ENCODE measurements at places on chromosomes 12 and 14.
A peak's percentile ranks its signal among the peaks of the same experiment; 100 is the strongest.

- no peak for DNase-seq
These were observed 6.4 kb downstream of the ITGB7 start for GRCh38 chr12:53200458-53201176.

DNA sequence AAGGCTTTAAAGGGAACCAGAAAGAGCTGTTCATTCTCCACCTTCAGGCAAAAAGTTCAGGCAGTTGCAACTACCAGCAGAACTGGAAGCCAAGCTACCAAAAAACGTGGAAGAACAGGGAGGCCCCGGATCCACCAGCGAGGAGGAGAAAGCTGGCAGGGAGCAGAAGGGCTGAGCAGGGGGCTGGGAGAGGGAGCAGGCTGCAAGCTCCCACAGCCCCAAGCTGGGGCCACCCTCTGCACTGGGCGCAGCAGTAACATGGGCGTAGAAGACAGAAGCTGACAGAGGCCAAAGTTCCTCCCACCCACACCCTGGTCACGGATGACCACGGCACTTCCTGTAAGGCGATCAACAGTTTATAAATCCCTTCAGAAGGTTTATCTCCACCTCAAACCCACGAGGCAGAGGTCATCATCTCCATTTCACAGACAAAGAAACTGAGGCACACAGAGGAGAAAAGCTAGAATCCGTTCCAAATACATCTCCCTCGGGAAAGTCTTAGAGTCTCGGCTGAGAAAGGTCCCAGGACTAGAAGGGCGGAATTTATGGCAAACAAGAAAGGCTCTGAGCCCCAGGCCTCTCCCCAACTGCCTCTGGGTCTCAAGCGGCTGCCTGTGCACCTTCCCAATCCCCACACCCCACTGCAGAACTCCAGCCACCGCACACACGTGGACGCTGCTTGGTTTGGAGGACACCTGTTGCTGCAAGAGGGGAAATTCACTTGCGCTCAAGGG lies 1.8 kb downstream of the CCDC85C start:
- peak; percentile 23 for DNase-seq

DNA sequence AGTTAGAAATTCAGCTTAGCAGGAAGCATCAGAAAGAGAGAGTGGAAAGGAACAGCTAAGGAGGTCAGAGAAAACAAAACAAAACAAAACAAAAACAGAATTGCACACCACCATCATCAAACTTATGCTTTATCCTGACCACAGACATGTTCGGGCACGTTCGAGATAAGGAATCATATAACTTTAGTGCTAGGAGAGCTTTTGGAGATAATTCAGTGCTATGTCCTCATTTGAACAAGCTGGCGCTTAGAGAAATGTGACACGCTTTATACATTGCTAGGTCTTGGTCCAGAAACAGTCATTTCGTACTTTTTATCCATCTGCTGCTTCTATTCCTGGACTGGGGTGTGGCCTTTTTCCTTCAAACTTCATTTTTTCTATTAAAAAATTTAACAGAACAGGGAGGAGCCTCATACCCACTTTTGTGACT lies 213.1 kb downstream of the PTPRO start:
- no peak for DNase-seq

- DNase-seq = no peak
These were observed 35.7 kb downstream of the CDC42BPB start for GRCh38 chr14:103021684-103022001.

DNA sequence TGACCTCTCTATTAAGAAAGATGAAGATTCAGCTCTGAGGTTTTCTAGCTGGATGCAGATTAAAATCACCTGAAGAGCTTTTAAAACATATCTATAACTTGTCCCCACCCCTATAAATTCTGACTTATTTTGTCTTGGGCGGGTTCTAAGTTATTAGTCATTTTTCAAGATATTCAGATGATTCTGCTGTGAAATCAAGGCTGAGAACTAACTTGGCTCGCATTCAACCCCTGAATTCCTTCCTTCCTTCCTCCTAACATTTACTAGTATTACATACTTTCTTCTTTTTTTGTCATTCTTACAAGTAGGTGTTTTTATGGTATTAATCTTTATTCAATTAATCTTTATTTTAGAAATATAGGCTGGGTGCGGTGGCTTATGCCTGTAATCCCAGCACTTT lies 55.4 kb downstream of the SSPN start:
- no peak for DNase-seq

GRCh38 chr14:65555358-65555757 lies 142.8 kb downstream of the FUT8 start:
- no peak for DNase-seq

- peak; percentile 60 for DNase-seq
These were observed 120.1 kb upstream of the MAX start for GRCh38 chr14:65222440-65222858.

DNA sequence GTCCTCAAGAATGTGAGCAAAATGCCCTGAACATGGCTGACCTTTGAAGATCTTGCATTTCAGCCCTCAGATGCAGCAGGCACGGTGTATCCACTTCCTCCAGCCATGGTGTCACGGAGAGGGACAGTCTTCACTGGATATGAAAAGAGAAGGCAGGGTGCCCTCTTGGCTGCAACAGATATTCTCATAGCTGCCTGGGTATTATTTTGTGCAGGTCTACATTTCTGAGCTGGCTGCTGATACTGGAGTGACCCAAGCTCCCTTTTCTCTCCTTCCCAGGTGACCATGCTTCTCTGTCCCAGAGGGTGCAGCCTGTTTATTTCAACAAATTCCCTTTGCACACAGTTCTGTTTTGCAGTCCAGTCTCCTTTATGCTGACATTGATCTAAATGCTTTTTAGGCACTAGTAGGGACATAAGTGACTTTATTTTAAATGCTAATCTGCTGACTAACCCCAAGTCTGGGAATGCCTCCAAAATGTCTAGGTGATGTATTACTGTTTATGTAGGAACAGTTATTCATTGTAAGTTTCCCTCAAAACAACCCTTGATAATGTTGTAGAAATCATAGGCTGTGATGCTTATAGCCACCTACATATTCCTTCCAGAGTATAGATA lies 17.4 kb upstream of the PYGL start:
- DNase-seq = no peak

DNA sequence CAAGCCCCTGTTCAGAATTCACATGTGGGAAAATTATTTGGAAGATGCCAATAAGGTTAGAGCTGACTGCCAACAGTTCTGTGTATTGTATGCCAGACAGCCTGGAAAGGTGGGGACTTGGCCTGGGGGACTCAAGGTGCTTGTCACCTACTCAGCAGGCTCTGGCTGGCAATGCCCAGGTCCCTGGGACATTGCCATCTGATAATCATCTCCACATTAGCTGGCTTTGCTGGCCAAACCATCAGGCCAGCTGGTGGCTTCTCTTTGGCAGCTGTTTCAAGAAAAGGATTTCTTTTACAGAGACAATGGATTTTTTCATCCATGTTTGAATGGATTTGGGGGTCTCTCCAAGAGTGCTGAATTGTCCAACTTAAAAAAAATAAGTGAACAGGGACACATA lies 165.2 kb downstream of the BRMS1L start:
- no peak for DNase-seq

- DNase-seq = no peak
These were observed 134.6 kb downstream of the CACNA1C start for GRCh38 chr12:2187195-2187945.

GRCh38 chr12:96211988-96212387 lies 17.8 kb downstream of the ELK3 start:
- no peak for DNase-seq

- no peak for DNase-seq
These were observed 176.4 kb downstream of the ANO2 start for GRCh38 chr12:5768581-5769196.

DNA sequence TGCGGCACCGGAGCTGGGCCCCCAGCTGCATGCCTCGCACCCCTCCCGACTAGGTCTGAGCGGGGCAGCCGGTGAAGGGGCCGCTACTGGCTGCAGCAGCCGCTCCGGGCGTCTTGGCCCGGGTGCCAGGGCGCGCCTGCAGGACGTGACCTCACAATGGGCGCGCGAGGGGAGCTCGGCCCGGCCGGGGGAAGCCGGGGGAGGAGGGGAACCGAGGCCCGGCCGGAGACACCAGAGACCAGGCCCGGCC lies 353 bp downstream of the BAG5 start:
- no peak for DNase-seq

- DNase-seq = no peak
These were observed 23.8 kb upstream of the DGLUCY start for GRCh38 chr14:91089958-91090535.

DNA sequence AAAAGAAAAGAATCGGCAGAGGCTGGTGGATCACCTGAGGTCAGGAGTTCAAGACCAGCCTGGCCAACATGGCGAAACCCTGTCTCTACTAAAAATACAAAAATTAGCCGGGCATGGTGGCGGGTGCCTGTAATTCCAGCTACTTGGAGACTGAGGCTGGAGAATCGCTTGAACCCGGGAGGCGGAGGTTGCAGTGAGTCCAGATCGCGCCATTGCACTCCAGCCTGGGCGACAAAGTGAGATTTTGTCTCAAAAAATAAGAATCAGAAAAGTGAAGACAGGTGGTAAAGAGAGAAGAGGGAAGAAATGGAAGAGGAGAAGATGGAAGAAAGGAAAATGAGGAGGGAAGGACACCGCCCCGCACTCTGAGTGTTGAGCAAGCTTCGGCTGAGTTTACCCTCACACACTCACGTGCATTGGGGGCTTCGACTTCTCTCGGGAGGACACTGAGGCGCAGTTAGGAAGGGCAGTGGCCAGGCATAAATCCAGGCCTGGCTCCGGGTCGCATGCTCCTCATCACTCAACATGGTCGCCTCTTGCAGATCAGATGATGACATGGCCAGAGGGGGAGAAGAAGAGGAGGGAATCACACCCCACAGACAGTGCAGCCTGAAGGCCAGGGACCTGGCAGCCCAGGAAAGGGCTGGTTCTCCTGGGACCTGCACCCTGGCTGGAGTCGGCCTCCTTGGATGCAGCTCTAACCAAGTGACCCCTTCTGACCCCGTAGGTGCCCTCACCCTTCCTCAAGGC lies 61.1 kb downstream of the PRMT8 start:
- no peak for DNase-seq

DNA sequence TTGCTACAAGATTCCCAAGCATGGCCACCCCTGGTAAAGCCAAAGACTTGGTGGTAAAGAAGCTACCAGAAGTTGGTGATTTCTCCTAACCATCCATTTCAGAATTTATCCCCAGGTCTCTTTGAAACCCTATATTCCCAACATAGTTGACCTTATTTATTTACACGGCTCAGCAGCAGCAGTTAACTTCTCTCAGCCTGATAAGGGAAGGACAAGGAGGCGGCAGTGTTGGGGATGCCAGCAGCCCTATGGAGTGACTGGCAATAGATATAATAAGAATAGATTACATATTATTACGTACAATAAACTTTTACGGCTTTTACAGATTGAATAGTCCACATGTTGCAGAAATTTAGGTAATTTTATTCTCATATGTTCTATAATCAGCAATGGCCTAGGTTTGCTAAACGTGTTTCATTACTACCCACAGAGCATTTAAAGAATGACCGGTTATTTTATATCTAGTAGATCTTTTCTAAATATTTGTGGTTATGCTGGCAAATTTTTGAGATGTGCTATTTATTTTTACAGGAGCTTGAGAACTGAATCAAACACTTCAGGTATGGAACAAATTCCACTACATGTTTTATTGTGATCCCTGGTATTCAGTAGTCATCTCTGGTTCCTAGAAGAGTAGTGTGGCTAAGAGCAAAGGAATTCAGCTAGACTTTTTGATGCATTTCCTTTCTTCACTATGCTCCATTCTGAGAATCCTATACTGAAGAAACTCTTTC lies 19.8 kb upstream of the PALS1 start:
- DNase-seq = no peak

DNA sequence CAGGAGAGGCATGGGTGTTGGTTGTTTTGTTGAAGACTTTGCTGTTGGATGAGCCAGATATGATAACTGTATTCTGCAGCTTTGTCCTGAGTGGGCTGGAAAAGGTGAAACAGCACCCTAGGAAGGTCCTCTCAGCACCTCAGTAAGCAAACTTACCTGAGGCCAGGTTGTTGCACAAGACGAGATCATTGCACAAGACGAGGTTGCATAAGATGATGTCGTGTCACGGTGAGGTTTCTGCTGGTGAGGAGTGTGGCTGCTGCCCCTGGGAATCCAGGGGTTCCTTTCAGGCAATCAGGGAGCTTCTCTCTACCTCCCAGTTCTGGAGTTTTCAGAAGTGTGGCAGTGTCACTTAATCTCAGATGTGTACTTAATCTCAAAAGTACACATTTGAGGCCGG lies 85.6 kb downstream of the GLT1D1 start:
- DNase-seq = no peak

- no peak for DNase-seq
These were observed 58.5 kb upstream of the LRTM2 start for GRCh38 chr12:1761857-1762256.

DNA sequence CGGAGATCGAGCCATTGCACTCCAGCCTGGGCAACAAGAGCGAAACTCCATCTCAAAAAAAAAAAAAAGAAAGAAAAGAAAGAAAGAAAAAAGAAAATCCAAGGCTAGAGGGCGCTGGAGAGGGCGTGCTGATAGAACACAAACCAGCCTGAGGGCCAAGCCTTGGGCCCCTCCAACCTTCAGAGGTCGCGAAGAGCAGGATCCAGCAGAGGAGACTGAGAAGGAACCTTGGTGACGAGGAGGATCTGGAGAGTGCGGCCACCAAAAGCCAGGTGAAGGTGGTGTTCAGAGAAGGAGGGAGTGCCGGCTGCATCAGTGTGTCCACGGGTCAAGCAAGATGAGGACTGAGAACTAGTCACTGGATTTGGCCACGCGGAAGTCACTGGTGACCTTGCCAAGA lies 4.1 kb upstream of the DYNC1H1 start:
- DNase-seq = no peak

DNA sequence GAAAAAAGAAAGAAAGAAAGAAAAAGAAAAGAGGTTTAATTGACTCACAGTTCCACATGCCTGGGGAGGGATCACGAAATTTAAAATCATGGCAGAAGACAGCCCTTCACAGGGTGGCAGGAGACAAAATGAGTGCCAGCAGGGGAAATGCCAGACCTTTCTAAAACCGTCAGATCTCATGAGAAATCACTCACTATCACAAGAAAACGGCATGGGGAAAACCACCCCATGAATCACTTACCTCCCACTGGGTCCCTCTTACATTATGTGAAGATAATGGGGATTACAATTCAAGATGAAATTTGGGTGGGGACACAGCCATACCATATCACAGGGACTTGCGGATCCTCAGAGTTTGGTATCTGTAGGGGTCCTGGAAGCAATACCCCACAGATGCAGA lies 16.3 kb upstream of the EGLN3 start:
- no peak for DNase-seq

DNA sequence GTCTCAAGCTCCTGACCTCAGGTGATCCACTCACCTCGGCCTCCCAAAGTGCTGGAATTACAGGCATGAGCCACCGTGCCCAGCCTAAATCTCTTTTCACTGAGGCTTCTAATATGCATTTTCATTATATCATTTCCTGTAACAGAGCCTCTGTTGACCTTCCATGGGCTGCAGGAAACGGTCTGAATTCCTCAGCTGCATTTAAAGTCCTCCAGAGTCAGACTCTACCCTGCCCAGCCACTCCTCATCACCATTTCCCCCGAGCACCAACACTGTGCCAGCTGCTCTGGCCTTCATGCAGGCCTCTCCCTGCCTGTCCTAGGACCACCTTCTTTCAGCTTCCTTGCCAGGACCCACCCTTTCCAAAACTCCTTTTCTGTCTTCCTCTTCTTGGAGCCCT lies 9.8 kb upstream of the NFKBIA start:
- no peak for DNase-seq

- no peak for DNase-seq
These were observed 160.7 kb downstream of the PHLDA1 start for GRCh38 chr12:75870878-75871277.
